ENCODE measurements at places on chromosomes 3 and 15.

GRCh38 chr3:128503751-128504532, 10.9 kb upstream of the GATA2 start:
- no peak for DNase-seq

DNA sequence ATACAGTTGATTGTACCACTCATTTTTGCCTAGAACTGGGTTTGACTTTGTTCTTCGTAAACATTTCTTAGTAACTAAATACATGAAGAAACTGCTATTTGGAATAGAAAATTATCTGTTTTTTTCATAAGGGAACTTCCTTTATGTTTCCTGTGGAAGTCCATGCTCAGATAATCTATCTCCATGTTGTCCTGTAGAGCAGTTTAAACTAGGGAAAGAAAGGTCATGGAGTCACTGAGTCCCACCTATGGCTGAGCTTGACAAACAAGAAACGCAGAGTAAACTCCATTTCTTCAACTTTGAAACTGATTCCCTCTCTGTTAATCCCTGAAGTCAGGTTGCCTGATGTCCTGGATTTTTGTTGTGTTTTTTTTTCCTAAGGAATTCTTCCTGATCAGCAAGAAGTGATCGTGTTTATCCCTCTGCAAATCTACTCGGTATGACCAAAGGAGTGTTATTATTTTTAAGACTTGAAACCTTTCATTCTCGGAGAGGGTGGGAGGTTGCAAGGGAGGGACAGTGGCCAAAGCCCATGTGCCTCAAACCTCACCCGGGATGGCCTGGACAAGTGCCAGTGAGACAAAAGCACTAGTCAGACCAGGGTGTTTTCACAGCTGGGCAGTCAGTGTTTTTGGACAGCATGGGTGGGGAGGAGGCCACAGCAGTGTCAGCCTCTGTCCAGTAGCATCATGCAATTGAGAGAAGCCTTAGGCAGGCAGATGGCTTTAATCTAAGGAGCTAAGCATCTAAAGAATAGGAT, 129.8 kb upstream of the PHLDB2 start:
- no peak for DNase-seq

DNA sequence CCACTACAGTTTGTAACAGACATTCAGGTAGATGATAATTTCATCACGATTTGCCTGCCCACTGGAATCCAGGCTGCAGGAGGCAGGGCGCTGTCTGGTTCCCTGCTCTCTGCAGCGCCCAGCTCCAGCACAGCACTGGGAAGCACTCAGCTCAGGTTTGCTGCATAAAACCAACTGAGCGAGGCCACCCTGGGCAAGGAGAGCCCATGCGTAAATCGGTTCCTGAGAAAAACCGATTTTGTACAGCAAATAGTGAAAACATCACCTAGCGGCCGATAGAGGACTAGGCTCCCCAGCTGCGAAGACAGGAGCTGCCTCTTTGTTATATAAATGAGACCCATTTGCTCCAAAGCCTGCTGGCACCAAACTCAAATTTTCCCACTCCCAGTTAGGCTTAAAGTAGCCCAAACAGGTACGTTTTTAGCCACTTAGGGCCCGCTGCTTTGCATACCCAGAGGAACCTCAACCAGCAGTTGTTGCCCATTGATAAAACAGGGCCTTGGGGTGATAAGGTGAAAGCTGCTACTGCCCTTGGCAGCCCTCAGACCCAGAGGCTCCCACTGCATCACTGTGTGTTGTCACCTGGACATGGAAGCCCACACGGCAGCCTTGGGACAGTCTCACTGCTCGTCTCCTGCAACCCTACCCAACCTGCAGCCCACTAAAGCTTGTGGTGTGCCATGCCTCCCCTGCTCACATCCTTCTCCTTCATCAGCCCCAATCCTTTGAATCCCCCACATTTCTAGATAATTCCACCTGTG, 47.5 kb downstream of the ALDH1L1 start:
- no peak for DNase-seq

DNA sequence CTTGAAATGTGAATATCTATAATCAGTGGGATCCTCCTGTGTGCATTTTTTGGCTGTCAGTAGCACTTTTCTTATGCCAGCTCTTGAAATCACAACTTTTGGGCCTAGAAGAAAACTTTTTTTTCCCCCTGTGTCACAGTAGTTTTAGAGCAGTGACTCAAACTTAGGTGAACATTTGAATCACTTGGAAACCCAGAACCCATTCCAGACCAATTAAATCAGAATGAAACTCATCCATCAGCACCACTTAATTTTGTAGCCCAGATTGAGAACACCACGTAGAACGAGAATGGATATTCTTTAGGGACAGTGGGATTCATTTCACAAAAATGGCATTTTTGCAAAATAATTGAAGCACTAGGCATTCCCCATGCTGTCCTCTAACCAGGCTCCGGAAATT, 224.8 kb upstream of the NANOGP8 start:
- DNase-seq: no peak

DNA sequence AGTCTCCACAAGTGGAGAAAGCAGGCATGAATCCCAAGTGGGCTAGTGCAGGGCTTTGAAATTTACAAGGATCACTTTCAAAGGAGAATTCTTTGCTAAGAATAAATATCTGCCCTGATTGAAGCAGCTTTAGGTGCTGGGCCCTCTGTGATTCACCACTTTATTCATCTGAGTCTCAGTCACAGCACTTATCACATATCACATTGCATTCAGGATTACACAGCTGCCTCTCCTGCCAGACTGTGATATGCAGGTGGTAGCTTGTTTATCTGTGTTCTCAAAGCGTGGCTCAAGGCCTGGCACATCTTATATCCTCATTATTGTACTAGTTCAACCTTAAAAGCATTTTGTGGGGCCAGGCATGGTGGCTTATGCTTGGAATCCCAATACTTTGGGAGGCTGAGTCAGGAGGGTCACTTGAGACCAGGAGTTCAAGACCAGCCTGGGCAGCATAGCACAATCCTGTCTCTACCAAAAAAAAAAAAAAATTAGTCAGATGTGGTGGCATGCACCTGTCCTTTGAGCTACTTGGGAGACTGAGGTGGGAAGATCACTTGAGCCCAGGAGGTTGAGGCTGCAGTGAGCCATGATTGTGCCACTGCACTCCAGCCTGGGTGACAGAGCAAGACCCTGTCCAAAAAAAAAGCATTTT, 156.9 kb upstream of the EIF1B start:
- no peak for DNase-seq

DNA sequence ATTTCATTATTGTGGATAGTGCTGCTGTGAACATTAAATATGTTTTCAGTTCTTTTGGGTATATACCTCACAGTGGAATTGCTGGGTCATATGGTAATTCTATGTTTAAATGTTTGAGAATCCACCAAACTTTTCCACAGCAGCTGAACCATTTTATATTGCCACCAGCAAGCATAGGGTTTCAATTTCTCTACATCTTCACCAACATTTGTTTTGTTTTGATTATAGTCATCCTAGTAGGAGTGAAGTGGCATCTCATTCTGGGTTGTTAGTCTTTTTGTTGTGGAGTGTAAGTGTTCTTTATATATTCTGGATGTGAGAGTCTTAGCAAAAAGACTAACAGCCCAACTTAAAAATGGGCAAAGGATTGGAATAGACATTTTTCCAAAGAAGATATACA, 6.0 kb downstream of the RPUSD2 start:
- DNase-seq: no peak

DNA sequence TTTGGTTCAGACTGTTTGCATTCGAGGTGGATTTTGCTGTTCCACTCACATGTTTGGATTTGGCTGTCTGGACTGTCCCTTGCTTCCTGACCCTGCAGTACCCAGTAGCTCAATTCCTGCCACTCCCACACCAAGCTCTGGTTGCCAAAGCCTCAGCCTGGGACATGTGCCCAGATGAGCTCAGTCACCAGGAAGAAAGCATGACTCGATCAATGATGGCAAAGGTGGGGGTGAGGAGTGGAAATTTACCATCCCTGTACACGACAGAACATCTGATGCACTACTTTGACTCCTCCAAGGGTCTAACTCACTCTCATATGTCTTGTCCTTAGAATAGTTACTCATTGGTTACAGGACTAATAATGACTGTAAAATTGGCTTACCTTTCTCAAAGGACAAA, 45.2 kb downstream of the ZNF385D start:
- DNase-seq: no peak

- no peak for DNase-seq
Observed at GRCh38 chr3:14532691-14533456, 7.3 kb downstream of the GRIP2 start.

- DNase-seq: no peak
Observed at GRCh38 chr15:53872410-53872809, 105.8 kb upstream of the UNC13C start.

DNA sequence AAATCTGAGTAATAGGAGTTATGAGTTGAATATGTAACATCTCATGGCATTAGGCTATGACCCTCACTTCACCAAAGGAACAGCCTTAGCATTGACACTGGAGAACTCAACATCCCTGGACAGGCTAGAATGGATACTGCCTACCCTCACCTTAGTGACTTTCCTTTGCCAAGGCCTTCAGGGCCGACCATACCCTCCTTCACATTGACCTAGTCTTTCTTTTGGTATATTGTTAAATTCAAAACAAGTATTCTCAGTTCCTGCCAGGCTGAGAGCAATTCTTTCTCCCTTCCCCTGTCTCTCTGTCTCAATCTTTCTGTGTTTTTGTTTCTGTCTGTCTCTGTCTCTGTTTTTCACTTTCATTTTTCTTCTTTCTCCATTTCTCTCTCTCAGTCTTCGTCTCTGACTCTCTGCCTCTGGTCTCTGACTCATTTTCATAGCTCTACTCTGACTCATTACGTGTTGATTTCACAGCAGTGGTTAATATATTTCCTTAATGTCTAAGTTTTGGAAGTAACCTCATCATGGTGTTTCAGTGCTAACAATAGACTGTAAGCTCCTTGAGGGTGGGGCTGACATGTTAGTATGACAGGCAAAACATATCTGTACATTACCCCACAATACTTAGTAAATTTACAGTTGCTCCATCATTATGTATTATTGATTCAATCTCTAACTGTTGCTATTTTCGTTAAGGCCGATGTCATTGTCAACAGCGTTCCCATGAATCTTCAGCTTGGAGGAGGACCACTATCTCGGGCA, 32.5 kb downstream of the PARP15 start:
- peak; percentile 64 for DNase-seq

- DNase-seq: peak; percentile 69
Observed at GRCh38 chr3:11159421-11159904, 5.2 kb downstream of the HRH1 start.

- DNase-seq: no peak
Observed at GRCh38 chr15:98628216-98628615, 20.1 kb upstream of the IGF1R start.

DNA sequence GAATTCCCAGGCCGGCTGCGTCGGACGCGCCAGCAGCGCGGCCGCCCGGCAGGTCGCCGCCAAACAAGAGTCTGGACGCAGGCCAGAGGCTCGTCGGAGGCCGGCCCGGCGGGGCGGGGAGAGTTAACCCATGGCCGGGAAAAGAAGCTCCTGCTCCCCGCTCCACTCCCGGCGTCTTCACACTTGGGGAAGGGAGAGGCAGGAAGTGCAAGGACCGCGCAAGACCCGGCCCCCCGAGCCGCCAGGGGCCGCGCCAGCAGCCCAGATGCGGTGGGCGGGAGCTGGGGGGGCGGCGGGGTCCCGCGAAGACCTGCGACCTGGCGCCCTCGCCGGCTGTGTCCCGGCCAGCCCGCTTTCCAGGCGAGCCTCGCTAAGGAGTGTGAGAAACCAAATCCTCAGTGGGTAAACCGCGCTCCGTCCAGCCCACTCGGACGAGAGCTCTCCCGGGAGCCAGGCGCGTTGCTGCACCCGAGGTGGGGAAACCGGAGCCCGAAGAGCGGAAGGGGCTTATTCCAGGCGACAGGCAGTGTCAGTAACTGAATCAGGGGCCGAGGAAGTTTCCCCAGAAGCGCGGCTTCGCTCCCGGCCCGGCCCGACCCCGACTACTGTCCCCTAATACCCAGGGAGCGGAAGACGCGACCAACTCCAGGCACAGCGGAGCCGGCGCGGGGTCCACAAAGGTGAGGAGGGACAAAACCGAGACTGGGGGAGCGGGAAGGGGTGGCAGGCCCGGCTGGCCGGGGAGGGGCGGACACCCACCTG, 721 bp downstream of the ADAMTS7 start:
- no peak for DNase-seq

- no peak for DNase-seq
Observed at GRCh38 chr15:91255670-91256192, 155.7 kb downstream of the SV2B start.

DNA sequence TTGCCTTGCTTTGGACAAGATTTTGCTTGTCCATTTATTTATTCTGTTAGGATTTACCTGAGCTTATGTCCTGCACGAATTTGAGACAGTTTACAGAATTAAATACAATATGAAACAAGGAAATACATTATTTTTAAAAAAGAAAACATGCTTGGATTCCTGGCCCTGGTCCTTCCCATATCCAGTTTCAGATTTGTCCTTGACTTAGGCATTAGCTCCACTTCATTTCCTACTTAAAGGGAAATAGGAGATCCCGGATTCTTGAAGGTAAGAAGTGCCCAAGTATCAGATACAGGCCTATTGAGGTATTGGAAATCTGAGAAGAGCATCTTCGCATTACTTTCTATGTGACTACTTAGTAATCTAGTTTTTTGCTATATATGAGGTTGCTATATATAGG, 672.0 kb downstream of the SI start:
- no peak for DNase-seq

DNA sequence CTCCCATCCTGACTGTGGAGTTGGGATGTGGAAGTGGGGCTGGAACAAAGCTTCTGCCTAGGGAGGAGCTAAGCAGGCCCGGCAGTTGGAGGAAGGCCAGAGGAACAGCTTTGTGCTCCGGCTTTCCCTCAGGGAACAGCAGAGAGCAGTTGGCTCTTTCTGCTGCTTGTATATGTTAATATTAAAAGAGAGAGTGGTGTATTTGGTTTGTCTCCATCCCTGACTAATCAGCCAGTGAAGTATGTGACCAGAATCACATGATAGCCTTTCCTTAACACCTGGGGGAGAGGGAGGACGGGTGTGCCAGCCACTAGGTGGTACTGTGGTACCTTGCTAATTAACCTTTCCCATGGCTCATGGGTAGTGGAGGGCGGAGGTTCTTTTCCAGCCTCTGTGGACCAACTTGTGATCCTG, 10.0 kb downstream of the EIF2B5 start:
- DNase-seq: no peak

DNA sequence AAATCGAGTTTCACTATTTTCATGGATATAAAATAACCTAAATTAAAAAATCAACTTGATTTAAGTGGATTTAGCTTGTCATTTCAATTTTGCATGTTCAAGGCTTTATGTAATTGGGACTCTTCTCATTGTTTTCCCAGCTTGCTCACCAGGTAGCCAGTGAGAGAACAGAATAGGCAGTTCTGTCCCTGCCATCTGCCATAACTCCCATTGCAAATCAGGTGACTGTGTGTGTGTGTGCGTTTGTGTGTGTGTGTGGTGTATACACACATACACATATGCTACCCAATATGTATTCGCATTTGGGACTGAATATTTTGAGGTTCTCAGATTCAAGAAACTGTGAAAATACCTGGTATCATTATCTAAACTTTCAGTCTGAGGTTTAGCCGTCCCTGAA, 1069.8 kb downstream of the IGSF11 start:
- no peak for DNase-seq

- DNase-seq: no peak
Observed at GRCh38 chr3:197854596-197855343, 63.7 kb downstream of the LRCH3 start.

Data from CD14-positive monocyte (primary cell).